CD4-positive, alpha-beta T cell (primary cell): ENCODE measurements at places on chromosomes 11 and 22.

DNA sequence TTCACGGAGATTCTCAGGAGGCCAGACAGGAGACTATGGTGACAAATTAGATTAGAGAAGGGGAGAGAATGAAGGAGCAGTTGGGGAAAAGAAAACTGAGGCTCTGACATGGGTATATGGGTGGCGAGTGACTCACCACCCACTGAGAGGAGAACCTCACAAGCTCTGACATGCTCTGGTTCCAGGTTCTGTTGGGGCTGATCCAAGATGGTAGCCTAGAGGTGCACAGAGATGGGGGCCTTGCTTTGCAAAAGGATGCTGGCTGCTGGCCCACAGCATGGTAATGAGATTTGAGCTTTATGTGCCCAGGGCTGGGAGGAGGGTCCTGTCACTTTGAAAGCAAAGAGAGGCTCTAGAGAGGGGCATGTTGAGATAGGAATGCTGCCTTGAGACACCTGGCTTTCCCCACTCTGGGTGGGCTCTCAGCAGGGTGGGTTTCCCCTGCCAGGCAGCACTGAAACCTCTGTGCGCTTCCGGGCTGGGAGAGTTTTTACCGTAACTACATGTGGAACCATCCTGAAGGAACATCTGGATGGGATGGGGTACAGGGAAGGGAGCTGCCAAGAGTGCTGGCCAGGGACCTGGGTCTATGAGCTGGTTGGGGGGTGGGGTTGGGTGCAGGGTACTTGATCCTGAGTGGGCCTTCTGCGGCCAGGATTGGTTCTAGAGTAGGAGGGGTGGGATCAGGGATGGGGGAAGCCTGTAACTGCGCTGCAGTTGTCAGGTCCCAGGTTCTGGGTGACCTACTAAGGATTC lies 1.2 kb upstream of the GRK2 start:
- DNase-seq = no peak

- DNase-seq = no peak
Measured at GRCh38 chr11:4826425-4826824, 5.3 kb downstream of the OR51F2 start.

- no peak for DNase-seq
Measured at GRCh38 chr11:72292106-72292785, 48.3 kb upstream of the PHOX2A start.

- DNase-seq = no peak
Measured at GRCh38 chr22:25930788-25931310, 188.9 kb downstream of the MYO18B start.

GRCh38 chr11:44634401-44635281 lies 69.2 kb downstream of the CD82 start:
- DNase-seq = no peak

GRCh38 chr11:32200136-32200847 lies 109.4 kb downstream of the RCN1 start:
- no peak for DNase-seq

GRCh38 chr11:58394195-58394594 lies 12.5 kb downstream of the OR5B3 start:
- DNase-seq = no peak

DNA sequence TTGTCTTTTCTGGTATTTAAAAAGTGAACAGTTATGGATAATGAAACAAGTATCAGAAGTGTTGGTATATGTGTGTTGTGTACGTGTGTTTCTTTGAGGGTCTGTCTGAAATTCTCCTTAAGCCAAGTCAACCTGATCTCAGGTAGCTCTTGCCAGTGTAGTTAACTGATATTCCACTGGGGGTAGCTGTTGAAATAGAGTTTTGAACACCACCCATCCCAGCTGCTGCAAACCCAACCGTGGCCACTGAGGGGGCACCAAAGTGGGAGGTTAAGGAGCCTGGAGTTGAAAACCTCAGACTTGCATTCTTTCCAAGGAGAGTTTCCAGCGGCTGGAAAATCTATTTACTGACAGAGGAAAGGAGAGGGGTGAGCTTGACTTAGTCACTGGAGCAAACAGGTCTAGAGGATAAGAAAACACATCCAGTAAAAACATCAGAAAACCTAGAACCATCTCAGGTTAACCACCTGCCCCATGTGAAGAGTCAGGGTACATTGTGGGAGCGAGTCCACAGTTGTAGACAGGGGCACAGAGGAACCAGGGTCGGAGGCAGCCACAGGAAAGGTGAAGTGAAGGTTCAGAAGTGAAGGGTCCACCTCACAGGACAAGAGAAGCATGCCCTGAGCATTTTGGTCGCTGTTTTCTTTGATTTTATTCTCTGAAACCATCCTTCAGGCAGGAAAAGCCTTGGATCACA lies 8.8 kb upstream of the CUL5 start:
- no peak for DNase-seq

- DNase-seq = no peak
Measured at GRCh38 chr11:128453444-128454336, 133.7 kb downstream of the ETS1 start.

DNA sequence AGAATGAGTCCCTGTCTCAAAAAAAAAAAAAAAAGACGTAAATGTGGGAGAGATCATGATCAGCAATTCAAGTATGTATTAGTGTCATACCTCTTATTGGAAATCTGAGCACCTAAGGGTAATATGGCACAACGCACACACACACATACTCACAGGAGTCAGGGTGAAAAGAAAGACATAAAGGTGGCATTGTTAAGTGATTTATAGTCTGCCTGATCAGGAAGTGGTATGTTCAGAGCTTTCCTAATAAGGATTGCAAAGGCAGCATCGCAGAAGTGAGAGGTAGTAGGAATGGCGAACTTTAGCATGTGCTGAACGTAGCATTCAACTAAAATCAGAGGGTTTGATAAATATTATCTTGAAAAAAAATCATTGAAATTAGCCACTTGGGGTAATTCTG lies 854.3 kb downstream of the METTL15 start:
- no peak for DNase-seq

GRCh38 chr22:46053563-46054090 lies 76.7 kb upstream of the WNT7B start:
- DNase-seq = peak; percentile 77

DNA sequence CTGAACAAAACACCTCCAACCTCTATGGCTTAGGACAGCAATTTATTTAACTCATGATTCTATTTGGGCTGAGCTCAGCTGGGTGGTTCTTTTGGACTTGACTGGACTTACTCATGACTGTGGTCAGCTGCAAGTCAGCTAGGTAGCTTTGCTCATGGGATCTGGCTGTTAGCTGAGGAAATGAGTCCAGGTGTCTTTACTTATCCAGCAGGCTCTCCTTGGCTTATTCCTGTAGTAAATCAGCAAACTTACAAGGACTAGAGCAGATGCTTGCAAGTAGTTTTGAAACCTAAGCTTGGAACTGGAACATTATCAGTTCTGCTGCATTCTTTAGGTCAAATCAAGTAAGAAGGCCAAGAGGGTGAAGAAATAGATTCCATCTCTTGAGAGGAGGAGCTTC lies 8.0 kb upstream of the HIKESHI start:
- DNase-seq = no peak

DNA sequence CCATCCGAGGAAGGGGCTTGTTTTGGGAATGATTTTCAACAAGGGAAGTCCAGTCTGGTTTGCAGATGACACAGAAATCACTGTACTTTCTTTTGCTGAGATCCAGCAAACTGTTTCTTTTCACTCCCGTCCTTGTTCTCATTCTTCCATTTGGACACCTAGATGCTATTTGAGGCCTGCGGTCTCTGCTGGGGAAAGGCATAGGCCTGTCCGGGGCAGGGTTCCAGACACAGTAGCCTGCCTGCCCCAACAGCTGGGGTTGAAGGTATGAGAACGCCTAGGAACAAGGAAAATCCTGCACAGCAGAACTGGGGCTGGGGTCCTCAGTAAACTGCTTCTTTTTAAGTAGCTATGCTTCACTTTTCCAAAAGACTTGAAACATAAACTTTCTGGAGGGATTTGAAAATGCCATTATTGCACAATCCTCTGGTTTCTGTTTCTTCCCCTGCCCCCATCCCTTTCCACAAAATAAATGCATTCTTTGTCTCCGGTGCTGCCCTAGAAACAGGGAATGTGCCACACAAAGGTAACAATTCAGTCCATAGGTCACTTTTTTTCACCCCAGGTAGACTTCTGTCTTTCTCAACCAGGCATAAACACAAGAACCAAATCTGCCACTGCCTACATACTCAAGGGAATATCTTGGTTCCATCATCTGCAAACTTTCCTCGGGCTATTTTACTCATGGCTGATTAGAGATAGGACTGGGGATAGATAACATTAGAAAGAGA lies 174.8 kb upstream of the MTMR2 start:
- DNase-seq = no peak

- no peak for DNase-seq
Measured at GRCh38 chr11:113477321-113477720, 2.1 kb upstream of the DRD2 start.

- DNase-seq = no peak
Measured at GRCh38 chr22:29951791-29952413, 68.9 kb downstream of the MTMR3 start.

GRCh38 chr11:724778-725386 lies 18.9 kb downstream of the EPS8L2 start:
- DNase-seq = no peak

DNA sequence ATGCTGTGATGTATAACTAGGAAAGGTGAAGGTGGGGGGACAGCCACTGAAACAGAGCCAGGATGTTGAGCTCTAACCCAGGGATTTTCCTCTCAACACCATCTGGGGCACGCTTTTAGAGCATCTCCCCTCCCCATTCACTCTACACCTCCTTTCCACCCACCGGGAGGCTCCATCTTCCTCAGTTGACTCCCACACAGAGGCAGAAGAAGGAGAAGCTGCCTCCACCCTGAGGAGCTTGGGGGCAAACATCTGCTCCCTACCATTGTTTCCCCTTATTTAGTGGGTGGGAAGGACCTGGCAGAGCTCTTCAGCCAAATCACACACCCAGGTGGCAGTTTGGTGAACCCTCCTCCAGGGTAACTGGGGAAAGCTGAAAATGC lies 50.0 kb upstream of the ADA2 start:
- no peak for DNase-seq

DNA sequence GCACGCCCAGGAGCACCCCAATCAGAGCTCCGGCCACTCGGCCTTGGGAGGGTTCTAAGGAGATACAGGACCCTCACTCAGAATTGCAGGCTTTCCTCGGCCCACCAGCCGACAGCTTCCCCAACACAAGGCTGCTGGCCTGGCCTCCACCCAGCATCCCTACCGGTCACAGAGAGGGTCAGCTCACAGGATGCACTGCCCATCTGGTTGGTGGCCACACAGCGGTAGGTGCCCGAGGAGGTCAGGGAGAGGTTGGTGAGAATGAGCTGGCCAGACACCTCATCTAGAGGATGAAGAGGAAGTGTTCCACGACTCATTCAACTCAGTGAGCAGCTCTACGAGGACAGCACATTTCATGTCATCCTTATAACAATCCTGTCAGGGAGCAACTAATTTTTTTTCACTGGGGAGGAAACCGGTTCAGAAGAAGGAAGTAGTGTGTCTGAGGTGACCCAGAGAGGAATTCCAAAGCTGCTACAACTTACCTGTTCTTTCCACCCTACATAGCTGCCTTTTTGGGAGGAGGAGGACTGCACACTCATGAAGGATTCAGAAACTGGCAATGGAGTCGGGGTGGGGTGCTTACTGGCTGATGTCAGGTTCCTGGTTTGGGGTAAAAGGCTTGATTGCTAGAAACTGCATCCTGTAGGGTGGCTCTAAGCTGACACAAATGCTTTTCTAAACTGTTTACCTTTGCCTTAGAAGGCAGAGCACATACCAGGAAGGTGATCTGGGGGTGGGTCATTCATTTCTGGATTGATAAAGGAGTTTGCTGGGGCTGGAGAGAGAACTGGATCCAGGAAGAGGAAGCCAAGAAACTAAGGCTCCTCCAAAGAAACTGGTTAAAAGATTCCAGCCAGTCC lies 3.3 kb downstream of the VSIG2 start:
- no peak for DNase-seq

- no peak for DNase-seq
Measured at GRCh38 chr22:19367763-19368367, 63.7 kb downstream of the HIRA start.

- peak; percentile 3 for DNase-seq
Measured at GRCh38 chr11:120013325-120014250, 124.3 kb downstream of the TRIM29 start.

DNA sequence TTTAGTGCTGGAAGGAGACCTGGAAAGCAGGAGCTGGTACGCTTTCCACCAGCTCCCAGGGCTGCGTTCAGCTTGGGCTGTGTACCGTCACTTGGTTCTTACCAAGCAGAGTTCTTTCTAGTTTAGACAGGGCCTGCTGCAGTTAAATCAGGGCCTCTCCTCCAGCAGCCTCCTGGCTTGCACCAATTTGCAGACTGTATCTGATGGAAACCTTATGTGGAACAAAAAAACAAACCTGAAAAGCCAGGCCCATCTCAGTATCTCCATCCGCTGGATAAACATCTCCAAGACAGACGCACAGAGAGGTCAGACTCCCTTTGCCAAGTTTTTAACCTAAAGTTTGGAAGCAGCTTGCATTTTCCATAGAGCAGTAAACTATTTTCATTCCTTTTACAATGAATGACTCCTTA lies 288.6 kb upstream of the SORL1-AS1 start:
- no peak for DNase-seq
